ENCODE measurements at places on chromosomes 3 and 15. TPM values are rescaled to one million over a fixed set of nuclear protein-coding genes. Genes with fewer than 3 reads are reported as not detected.

Gene SLC22A13
- total RNA-seq: 0.33 TPM

Gene TASOR
- 55.6 TPM for total RNA-seq

Gene FAM43A
- total RNA-seq: 51.4 TPM

GRCh38 chr15:95624616-95625361 lies 705.7 kb upstream of the NR2F2 start:
- DNase-seq: no peak

Gene CNTN6
- total RNA-seq: not detected

DNA sequence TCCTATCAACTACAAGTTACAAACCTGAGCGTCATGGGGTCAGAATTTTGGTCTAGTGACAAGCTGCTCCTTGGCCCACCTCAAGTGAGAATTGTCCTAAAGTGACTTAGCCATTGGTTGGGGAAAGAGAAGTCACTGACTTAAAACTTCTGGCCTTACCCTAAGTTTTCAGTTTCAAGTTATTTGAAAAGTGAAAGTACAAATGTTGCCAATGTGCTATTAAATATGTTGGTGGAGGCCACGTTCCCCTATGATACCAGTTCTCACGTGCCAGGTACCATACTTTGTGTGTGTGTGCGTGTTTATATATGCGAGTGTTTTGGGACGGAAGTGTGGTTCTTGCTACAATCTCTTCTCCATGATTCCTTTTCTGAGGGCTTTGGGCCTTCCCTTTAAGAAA lies 22.6 kb upstream of the RASGRP1 start:
- DNase-seq: no peak
